ENCODE measurements at places on chromosomes 1 and 21.

GRCh38 chr1:60870269-60870865 is 212.0 kb upstream of the NFIA start:
- no peak for DNase-seq

- no peak for DNase-seq
Measured at GRCh38 chr1:203743091-203743571, 21.9 kb upstream of the LAX1 start.

- DNase-seq = no peak
Measured at GRCh38 chr1:225182716-225183115, 245.1 kb downstream of the LBR start.

- no peak for DNase-seq
Measured at GRCh38 chr1:89525169-89525855, 683 bp downstream of the LRRC8B start.
